ENCODE measurements at places on chromosomes 4 and X.

- no peak for DNase-seq
These were observed 304 bp upstream of the SPIN2A start for GRCh38 chrX:57137501-57137900.

DNA sequence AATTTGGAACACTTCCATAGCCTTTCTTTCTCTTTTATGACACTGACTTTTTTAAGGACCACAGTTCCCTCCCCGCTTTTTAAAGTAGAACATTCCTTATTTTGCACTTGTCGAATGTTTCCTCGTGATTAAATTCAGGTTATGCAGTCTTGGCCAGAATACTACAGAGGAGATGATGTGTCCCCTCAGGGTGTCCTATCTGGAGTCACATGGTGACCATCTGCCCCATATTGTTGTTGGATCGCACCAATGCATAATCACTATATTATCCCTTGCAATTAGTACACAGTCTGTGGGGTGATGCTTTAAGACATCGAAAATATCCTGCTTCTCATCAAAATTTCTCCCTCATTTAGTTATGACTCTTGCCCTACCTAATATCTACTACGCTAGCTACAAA is 27.4 kb downstream of the WDFY3 start:
- no peak for DNase-seq

- no peak for DNase-seq
These were observed 161.7 kb upstream of the NAP1L5 start for GRCh38 chr4:88859191-88859812.

DNA sequence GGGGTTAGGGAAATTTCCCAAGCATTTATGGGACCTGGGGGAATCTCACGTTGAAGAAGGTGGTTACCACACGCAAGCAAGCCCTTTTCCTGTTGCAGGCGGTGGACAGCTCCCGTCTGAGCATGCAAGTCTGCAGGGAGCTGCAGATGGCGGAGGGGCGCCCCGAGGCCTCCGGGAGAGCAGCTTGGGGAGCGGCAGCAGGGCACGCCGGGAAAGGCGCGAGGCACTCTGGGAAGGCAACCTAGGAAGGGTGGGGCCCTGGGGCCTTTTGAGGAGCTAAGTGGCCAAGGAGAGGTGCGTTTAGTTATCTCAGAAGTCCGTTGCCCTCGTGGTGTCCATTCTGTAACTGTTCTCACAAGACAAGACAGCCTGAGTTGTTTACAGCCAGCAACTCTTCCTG is 57.0 kb upstream of the SLC25A4 start:
- no peak for DNase-seq

DNA sequence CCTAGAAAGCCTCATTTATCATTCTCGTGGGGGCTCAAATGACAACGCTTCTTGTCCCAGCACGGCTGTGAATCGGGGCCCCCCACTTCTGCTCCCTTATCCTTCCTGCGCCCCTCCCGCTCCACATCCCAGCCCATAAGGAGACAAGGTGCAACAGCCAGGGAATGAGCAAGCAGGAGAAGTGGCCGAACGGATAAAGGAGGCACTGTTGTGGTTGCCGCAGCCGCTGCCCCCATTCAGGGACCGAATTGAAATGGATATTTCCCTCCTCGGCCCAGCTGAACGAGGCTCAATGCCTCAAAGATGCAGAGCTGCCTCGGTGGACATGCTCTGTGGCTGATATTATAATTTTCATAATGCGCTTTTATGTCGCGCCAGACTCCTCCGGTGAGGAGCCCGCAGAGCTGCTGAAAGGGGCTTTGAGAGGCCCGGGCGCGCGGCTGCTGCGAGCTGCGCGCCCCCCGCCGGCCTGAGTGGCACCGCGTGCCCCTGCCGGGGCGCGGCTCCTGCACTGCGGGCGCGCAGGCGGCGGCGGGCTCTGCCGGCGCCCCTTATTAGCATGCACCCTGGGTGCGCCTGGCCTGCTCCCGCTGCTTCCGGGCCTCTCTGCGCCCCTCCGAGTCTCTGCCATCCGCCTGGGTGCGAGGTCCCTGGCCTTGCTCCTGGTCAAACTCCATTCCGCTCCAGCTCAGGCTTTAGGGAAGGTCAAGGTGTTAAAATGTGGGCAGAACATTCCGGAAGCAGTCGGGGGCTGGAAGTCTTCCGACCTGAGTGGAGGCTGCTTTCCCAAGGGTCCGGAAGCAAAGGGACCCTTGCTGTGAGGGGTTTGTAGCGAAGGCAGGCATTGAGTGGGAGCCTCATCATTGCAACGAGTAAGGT is 68.2 kb upstream of the TMEM33 start:
- no peak for DNase-seq

DNA sequence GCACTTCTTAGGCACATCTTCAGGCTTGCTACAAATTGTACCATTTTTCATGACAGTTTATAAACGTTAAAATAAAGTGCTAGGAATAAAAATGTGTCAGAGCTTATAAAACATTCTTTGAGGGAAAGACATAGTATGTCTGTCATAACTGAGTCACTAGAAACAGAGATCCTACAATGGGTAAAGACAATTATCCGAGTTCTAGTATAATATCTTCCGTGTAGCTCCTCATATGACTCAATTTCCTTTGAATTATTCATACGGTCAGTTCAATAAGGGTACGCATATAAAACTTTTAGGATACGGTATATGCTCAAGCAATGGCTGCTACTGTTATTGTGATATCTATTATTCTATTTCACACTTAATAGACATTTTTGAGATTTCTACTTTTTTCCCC is 349.1 kb downstream of the PCDH10 start:
- no peak for DNase-seq

GRCh38 chr4:184534511-184535391 is 60.4 kb upstream of the IRF2 start:
- DNase-seq = no peak

DNA sequence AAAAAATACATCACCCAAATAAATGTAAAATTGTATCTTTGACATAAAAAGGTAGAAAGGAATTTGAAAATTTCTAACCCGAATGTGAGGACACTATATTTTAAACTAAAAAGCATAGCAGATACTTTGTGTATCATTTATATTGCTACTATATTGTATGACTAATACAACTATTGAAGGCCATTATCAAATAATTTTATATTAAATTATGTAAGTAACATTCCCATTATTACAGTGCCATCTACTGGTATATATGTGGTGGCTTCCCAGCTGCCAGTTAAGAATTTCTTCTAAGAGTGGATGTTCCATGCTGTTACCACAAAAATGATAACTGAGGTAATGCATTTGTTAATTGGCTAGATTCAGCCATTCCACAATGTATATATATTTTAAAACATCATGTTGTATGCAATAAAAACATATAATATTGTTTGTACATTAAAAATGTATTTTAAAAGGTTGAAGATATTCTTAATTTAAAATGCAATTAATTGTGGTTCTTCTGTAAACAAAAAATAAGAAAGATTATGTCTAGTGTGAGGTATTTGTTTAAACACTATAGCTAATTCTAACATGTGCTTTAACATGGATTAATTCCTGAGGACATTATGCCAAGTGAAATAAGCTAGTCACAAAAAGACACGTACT is 65.3 kb downstream of the EGF start:
- no peak for DNase-seq

DNA sequence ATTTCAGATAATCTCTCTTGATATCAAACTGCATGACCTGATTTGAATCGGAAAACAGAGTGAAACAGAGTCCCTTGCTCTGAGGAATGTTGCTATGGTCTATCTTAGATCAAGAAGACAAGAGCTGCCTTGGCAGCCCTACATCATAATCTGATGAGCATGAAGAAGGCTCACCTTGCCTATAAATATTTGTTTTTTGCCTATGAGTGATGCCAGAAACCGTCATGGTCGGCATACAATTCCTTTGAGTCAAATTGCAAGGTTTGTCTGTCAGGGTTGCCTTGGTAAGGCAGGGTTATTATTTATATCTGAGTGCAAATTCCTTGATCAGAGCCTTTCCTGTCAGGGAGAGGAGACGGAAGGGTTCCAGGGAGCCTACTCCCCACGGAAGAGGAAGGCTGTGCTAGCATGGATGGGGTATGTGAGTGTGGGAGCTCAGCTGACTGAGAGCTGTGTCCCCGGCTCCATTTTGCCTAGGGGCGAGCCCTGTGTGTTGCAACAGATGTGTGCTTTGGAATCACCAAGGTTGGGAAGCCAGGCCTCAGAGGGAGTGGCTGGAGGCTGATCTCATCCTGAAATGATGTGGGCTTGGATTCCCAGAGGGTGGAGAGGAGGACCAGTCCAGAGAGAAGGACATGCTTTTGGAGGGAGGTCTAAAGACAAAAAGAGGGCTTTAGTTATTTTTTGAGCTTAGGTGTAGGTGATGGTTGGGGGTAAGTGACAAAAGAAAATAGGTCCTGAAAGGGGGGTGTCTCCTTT is 43.6 kb downstream of the RTL9 start:
- DNase-seq = no peak

- DNase-seq = no peak
These were observed 65.0 kb upstream of the IL15 start for GRCh38 chr4:141571362-141571761.

DNA sequence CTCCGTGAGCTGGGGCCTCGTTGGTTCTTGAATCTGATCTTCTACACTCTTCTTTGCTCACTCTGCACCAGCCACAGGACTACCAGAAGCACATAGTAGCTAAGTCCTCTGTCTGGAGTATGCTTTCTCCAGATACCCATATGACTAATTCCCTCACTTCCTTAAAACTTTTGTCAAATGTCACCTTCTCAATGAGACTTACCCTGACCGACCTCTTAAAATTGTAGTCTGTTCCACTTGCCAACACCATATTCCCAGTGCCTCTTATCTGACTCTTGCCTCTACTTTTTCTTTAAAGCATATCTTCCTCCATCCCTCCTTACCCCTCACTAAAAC is 10.0 kb downstream of the PARM1 start:
- DNase-seq = no peak

DNA sequence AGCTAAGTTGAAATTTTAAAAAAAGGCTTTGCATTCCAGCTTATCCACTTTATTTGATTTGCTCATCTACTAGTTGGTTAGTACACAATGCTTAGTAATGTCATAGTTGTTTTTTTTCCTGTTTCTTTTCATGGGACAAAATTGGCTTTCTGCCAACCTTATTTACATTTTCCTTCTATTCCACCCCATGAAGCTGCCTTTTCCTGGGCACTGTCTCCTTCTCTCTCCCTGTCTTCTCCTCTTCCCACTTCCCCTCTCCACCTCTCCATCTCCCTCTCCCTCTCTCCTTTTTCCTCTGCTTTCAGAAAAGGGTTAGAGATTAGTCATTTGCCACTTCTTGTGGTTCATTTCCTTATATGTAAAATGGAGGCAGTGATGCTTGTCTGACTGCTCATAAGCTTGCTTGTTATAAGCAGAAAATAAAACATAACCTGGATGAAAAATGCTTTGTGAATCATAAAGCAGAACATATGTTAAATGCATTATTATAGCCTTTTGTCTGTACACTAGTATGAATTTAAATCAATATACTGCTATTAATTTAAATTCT is 181.9 kb downstream of the CEP135 start:
- DNase-seq = no peak

- DNase-seq = no peak
These were observed 315.4 kb downstream of the ANTXR2 start for GRCh38 chr4:79757600-79757999.
